ENCODE measurements at places on chromosomes 2 and 18.

DNA sequence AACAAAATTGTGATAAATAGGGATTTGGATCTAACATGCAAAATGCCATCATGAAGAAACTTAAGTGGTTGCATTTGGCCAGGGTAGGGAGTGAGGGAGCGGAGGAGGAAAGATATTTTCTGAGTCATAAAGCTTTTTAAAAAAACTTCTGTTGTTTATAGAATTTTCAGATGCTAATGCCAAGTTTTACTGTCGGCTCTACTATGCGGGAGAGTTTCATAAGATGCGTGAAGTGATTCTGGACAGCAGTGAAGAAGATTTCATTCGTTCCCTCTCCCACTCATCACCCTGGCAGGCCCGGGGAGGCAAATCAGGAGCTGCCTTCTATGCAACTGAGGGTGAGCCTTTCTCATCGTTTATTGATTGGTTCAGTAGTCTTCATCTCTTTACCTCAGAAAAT lies 56.0 kb upstream of the PTH2R start:
- no peak for DNase-seq

DNA sequence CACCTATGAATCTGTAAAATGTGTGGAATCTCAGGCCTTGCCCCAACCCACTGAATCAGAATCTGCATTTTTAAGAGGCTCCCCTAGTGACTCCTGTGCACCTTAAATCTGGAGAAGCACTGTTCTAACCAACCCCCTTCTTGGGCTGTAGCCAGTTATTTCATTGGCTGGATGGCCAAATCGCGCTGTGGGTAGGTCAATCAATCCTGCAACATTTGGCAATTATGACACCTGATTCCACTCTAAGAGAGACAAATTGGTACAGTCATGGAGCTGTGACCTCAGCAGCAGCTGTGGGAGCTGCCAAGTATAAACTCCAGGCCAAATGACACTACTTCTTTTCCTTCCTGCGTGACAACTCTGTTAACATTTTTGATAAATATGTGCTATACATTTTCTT lies 208.7 kb downstream of the CLIP4 start:
- DNase-seq = no peak

DNA sequence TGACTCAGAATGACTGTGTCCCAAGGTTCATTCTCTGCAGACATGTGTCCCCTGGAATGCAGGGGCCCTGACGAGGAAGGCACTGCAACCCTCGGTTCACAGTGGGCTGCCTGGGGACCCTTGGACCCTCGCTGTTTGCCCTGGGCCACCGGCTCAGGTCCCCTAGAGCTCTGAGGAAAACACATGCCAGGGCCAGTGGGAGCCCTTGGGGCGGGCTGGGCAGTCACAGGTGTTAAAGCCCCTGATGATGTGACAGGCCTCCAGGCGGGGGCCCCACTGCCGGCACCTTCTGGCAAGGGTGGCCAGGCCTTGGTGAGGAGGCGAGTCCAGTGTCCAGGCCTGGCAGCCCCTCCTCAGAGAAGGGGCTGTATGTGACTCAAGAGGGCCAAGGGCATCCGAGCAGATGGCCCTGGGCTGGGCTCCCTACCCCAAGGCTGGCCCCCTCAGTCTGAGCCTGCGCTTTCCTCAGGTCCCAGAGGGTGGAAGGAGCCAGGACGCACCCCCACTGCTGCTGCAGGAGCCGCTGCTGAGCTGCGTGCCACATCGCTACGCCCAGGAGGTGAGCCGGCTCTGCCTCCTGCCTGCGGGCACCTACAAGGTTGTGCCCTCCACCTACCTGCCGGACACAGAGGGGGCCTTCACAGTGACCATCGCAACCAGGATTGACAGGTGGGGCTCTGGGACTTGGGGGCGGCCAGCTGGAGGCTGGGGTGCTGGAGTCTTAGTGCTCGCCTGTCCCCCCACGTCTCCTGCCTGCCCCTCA lies 11.1 kb downstream of the CAPN10 start:
- DNase-seq = no peak

DNA sequence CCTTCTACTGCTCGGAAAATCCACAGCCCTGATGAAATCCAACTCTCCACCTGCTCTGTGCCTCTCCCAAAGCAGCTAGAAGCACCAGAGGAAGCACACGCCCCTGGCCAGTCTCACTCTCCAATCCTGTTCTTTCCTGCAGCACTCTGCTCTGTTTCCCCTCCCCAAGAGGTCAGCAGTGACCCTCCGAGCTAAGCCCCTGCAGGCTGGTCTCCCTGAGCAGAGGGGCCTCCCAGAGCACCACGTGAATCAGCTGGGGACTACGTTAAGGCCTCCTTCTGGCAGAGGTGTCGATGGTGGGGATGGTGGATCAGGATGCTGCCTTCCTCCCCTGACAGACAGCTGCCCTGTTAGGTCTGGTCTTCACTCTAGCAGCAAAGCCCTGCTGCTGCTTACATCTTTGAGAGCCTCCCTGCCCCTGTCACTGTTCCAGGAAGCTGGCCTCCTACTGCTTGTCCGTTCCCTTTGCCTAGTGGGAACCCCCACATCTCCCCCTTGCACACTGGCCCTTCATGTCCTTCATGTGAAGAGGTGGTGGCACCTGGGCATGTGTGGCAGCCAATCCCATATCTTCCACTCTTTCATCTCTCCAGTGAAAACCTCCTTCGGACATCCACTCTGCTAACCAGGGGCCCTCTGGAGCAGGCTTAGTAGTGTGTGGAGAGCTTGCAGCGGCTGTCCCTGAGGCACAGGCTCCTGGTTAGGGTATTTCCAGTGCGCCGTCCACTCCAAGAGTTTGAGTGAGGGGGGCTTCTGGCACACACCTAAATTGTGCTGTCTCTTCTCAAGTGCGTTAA lies 307.5 kb upstream of the HS6ST1 start:
- no peak for DNase-seq

DNA sequence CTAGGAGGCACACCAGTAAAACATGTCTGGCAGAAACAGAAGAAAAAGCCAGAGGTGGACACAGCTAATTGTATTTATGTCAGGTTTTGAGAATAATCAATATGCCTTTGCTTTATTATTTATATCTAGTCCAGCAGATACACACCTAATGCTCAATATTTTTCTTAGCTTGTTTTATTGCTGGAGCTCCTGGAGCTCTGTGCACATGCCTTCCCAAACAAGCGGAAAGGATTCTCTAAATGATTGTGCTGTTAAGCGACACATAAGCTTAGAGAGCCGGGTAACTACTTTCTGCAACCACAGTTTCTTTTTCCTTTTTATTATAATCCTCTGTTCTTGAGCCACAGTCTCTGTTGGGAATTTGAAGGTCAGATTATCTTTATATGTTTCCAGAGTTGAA lies 177.3 kb upstream of the ST6GAL2 start:
- no peak for DNase-seq

DNA sequence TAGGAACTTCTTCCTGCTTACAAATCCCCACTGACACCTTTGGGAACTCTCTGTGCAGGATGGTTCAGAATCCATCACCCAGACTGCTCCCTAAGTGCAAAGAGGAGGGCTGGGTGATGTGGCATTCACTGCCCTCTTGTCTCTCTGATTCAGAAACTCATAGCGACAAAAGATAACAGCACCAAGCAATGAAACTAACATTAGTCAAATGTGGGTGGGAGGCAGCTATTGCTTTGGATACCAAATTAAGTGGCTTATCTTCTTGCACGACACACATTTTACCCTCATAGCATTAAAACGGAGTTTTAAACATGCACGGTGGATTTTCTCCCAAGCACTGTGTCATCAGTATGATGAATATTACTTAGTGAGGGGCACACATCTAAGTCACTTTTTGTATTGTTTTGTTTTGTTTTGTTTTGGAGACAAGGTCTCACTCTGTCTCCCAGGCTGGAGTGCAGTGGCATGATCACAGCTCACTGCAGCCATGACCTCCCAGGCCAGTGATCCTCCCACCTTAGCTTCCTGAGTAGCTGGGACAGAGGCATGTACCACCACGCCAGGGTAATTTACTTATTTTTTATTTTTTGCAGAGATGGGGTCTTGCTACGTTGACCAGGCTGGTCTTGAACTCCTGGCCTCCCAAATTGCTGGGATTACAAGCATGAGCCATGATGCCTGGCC lies 40.9 kb upstream of the NEB start:
- DNase-seq = no peak

- DNase-seq = peak; percentile 58
These were observed at the start of gene ADI1 for GRCh38 chr2:3519255-3520205. Gene ADI1 (minus strand): TSS chr2:3519531. CDS start chr2:3519487, 44 bp downstream.

- DNase-seq = no peak
These were observed 47.7 kb upstream of the WDR75 start for GRCh38 chr2:189393440-189394111.

- no peak for DNase-seq
These were observed 102.1 kb downstream of the ATAD2B start for GRCh38 chr2:23824777-23825212.

- no peak for DNase-seq
These were observed 343.5 kb downstream of the MTX2 start for GRCh38 chr2:176612736-176613135.

DNA sequence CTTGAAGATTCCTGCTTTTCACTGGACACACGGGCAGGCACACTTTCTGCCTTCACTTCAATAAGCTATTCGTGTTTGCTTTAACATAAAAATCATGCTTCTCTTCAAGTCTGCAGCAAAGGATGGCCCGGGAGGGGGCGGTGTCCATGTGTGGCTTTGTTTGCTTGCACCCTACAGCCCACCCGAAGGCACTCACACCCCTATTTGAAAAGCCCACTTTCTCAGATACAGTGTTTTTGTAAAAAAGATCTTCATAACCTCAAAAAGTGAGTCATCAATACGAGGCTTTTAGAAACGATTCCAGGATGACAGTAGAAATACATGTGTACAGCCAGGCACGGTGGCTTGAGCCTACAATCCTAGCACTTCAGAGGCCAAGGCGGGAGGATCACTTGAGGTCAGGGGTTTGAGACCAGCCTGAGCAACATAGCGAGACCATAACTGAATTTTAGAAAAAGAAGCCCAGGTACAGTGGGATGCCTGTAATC lies 36.5 kb upstream of the HPCAL1 start:
- no peak for DNase-seq

Data from stimulated activated CD8-positive, alpha-beta memory T cell treated with anti-CD3 and anti-CD28 coated beads, Interleukin-12 subunit alpha, Interleukin-12 subunit beta, amount 100 ng/mL, for 4 hours (primary cell).